Cortex of kidney (tissue), 1 donor: ENCODE measurements at places on chromosomes 1 and 21.

GRCh38 chr1:38138498-38139233, 92.1 kb upstream of the POU3F1 start:
- no peak for DNase-seq

DNA sequence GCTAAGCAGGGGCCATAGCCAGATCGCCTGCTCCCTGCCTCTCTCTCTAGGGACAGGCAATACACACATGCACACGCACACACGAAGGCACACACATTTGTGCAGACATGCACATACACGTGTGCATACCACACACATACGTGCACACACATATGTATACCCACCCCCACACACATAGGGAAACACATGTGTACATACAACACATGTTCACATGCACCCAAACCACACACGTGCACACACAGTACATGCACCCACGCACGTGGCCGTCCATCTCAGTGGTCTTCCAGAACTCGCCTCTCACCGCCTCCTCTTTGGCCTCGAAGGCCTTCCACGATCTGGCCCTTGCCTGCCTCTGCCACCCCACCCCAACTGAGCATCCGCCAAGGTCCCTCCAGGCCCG, 25.3 kb upstream of the PEX10 start:
- DNase-seq, result no peak

- DNase-seq, result no peak
These were observed 20.0 kb upstream of the EPHA2 start for GRCh38 chr1:16175610-16176553.

- no peak for DNase-seq
These were observed 649 bp upstream of the LDLRAD1 start for GRCh38 chr1:54018635-54019034.

DNA sequence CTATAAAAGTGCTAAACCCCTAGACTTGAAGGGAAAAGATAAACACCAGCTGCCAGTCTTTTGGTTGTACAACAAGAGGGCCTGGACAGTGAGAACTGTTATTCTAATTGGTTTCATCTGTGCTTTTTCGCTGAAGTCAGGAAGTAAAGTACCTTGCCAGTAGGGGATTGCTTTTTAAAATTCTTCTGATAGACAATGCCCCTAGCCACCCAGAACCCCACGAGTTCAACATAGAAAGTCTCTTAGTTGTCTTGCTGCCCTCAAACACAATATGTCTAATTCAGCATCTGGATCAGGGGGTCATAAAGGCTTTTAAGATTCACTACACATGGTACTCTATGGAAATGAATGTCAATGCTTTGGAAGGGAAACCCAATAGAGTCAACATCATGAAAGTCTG, 289.2 kb downstream of the TBX15 start:
- no peak for DNase-seq

DNA sequence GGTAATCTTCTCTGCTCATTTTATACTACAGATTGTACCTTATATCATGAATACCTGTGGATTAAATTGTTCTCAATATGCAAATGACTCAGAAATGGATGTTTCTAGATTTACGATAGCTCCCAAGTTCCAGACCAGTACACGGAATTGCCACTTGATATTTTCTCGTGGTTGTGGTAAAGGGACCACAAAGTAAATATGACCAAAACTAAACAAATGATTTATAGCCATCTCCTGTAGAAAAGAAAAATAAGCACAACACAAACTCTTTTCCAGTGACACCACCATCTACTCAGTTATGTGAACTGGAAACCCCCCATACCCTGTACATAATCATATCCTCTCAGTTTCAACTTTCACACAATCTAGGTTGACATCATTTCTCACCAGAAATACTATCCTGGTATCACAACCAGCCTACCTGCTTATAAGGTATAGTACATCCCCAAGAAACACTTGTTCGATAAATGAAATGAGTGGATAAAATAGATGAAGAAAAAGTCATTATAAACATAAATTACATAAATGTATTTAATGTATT, 172.3 kb downstream of the ADGRL4 start:
- no peak for DNase-seq

DNA sequence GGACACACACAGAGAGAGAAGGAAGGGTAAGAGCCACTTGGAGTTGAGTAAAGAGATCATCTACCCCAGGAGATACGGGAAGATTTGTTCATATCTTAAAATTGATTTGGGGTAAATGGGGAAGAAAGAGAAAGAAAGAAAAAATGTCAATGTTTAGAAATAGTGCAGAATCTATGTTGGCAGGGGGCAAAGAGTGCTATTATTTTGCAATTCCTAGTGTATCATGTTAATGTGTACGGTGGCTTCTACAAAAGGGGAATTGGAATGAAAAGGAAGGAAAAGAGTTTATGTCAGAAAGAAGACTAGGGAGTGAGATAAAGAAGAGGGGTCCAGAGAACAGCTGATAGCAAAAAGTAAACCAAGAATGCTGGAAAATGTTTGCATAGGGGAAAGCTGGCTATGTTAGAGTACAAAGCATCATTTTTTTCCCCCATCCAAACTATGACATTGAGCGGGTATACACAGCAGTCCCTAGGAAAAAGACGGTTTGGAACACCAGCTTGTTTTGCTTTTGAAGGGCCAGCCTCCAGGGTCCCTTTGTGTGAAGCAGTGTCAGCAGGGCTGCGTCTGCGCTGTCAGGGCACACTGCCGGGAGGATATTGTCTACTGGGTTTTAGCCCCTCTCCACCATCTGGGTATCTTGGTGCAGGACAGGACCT, 10.8 kb downstream of the LRRC8D start:
- DNase-seq, result no peak

DNA sequence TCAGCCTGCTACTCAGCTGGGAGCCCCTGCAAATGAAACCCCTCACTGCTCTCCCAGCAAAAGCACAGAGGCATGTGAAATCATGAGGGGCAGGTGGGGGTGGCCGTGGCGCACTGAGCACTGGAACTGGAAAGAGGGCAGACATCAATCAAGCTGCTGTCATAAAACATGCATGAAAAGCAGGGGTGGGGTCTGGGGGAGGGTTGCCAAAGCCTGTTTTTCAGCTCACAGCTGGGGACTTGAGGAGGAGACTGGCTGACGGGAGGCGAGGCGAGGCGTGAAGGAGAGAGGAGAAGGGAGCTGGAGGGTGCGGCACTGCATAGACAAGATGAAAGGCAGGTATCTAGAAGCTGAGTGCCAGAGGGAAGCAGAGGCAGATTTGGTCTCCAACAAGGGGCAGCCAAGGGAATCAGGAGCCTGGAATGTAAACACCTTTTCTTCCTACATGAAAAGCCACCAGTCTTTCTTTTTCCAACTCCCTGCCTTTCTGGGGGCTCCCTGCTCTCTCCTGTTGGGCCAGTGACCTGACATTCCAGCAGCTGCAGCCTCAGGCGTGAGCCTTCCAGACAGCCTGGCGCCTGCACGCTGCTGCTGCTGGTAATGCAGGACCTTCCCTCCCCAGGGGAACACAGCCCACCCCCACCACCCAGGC, 87.0 kb downstream of the NMNAT2 start:
- DNase-seq, result no peak

DNA sequence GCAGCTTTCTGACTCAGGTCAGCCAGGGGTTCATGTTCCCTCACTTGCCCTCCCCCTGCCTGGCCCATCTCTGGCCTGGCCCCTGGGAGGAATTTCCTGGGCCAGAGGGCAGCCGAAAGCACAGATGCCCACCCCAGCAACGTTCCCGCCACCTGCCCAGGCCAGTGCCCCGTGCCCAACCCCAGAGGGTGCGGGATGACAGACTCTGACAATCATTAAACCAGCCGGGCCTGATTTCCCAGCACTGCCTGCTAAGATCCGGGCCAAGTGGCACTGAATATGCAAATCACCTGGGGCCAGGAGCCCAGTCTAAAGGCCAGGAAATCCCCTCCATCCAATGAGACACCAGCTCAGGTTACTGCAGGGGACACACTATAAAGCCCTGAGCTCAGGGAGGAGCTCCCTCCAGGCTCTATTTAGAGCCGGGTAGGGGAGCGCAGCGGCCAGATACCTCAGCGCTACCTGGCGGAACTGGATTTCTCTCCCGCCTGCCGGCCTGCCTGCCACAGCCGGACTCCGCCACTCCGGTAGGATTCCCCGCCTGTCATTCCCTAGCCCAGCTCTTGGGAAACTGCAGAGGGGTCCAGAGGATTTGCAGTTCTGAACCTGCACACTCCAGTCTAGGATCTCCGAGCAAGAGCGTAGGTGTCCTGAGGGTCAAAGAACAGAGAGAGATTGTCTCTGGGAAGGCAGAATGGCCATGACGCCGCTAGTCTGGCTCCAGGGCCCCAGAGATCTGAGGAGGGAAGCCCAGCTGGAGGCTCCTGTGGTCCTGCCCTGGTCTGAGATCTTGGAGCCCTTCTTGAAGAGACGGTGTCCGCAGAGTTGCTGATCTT, at the start of gene ELF3:
TSS of gene ELF3 (plus strand) at position 408 of the 836 bp plus-strand sequence. CDS start 550 bp downstream, outside the sequence.
- DNase-seq, result no peak

GRCh38 chr1:77532641-77533040, 149.8 kb downstream of the ZZZ3 start:
- no peak for DNase-seq

GRCh38 chr1:200873116-200873670, 412 bp downstream of the GPR25 start:
- no peak for DNase-seq

DNA sequence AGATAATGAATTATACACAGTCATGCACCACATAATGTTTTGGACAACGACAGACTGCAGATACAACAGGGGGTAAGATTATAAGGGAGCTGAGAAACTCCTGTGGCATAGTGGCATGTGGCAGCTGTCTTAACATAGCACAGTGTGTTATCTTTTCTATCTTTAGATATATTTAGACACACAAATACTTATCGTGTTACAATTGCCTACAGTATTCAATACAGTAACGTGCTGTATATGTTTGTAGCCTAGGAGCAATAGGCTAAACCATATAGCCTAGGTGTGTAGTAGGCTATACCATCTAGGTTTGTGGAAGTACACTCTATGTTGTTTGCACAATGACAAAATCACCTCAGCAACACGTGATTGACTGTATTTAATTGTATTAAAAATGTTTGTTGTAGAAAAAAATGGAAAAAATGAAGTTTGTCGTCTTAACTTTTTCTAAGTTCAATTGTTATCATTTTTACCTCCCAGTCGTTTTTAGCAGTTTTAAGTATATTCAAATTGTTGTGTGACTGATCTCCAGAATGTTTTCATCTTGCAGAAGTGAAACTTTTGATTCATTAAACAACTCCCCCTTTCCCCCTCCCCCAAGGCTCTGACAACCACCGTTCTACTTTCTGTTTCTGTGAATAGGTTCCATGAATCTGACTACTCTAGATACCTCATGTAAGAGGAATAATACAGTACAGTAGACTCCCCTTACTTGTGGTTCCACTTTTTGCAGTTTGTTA, 351.0 kb upstream of the B3GALT2 start:
- DNase-seq, result no peak

- DNase-seq, result no peak
These were observed 22.2 kb upstream of the SPATA6 start for GRCh38 chr1:48493970-48494769.

DNA sequence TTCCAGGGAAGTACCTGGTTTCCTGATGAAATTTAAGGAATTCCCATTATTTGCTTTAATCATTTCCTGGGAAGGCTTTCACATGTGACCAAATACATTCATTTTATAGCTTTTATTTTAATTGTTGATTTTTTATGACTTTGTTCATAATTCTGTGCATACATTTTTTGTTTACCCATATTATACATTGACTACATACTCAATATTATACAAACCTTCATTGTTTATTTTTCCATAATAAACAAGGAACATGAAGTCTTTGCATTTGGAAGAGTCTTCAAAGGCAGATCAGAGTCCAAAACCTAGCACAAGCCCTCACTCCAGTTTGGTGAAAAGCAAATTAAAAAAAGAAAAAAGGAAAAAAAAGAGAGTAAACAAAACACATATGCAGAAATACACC, 218.3 kb upstream of the NRIP1 start:
- DNase-seq, result no peak

DNA sequence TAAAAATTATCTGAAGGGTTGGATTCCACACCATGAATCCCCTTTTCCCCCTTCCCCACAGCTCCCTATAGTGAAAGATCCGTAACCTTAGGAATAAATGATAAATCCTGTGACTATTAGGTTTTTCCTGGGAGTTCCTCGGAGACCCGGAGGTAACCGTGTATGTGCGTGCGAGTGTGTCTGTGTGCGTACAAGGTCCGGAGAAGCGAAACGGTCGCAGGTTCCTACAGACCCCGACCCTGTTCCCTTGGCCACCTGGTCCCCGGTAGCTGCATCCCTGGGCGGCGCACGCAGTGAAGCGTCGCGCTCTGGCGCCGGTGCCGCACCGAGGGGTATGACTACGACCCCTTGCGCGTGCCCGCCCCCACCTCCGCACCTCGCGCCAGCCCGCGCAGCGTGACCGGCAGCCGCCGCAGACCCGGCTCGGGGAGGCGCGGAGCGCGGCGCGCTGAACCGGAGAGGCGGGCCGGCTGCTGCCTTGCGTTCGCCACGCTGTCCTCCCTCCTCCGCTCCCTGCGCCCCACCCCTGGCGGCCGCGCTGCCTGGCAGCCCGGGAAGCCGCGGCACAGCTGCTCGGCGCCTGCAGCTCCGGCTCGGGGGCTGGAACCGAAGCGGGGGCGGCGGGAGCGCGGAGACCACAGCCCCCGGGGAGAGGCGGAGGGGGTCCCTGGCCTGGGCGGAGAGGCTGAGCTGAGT, at the start of gene AK5:
TSS of gene AK5 (plus strand) at position 529 of the 696 bp plus-strand sequence. CDS start 295 bp downstream, outside the sequence.
- no peak for DNase-seq

- no peak for DNase-seq
These were observed 7.9 kb downstream of the SLC45A3 start for GRCh38 chr1:205672395-205672889.
